ENCODE measurements at places on chromosomes 13 and 19.

GRCh38 chr13:46137627-46138317 lies 32.9 kb upstream of the CPB2 start:
- DNase-seq, result no peak

DNA sequence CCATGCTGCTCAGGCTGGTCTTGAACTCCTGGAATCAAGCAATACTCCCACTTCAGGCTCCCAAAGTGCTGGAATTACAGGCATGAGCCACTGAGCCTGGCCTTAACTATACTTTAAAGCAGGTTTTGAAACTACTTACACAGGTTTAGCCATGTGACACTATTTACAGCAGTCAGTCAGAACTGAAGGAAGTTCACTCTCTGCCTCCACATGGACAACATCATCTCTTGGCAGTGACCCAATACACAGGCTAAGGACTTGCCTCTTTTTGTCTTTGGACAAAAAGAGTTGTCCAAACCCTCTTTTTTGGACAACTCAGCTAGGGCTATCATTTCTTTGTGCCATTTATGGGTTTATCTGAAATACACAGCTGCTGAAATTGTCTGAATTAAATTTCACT lies 89.0 kb upstream of the CLDN10 start:
- no peak for DNase-seq

DNA sequence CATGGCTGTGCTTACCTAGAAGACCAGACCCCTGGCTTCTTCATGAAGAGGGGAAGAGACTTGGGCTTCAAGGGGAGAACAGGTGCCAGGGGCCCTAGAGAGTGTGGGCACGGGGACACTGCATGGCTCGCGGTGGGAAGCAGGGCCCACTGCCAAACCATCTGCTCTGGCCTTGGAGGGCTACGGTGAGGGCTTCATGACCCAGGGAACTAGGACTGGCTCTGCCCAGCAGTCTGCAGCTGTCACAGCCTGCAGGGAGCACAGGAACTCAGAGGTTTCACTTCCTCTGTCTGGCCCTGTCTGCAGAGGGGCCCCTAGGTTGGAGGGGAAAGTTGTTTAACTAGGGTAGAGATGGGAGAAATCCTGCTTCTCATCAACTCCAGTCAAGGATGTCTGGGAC lies 4.3 kb downstream of the ERCC1 start:
- DNase-seq, result no peak

DNA sequence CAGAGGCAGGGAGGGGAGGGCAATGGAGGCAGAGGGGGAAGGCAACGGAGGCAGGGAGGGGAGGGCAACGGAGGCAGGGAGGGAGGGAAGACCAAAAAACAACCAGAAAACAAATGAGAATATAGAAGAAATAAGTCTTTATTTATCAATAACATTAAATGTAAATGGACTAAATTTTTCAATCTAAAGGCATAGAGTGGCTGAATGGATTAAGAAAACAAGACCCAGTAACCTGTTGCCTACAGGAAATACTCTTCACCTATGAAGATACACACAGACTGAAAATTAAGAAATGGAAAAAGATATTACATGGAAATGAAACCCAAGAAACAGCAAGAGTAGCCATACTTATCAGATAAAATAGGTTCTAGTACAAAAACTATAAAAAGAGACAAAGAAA lies 536.3 kb downstream of the TBC1D4 start:
- DNase-seq, result no peak

DNA sequence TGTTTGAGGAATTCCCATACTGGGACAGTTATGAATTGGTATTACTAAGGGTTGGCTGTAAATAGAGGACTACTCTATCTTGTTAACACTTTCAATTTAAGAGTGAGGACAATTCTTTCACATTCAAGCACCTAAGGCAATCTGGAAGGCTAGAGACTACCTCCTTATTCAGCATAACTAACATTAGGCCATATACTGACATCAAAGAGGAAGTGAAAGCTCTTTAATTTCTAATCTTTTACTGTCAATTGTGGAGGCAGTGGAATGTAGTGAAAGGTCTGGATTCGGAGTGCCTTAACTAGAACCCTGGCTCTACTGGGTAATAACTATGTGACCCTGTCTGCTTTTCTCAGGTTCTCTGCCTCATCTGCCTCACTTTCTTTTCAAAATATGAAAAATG lies 134.0 kb downstream of the UFM1 start:
- DNase-seq, result no peak

DNA sequence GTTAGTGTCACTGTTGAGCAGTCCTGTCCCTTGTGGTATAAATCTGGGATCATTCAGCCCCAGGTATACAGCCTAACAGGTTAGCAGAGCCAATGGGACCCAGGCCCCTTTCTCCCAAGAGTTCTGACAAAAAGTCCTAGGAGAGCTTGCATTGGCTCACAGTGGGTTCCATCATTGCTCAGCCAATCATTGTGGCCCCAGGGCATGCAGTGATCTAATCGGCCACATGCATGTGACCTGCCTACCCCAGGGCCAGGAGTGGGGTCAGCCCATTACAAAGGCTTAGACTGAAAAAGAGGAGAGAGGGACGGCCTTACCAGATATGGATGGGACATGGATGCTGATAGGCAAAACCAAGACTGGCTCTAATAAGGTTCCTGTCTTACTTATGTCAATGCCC lies 41.1 kb downstream of the SPTBN4 start:
- DNase-seq, result no peak

DNA sequence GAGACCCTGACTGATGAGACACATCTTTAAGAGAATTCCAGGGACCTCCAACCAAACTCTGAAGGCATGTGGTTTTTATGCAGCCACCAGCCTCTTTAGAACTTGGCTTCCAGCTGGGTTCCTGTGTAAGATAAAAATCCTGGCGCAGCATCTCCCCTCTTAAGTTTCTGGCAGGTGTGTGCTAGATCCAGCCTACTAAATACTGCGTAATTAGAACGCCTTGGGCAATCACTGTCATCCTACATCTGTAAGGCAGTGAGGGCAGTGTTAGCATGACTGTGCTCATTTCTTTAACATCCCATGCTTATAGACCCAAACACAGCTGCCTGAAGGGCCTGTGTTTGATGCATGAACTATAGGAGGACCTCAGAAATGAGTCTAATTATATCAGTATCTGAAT lies 173.5 kb upstream of the OBI1 start:
- no peak for DNase-seq

- DNase-seq, result no peak
Observed at GRCh38 chr19:49135686-49136085, 16.3 kb downstream of the PPFIA3 start.

DNA sequence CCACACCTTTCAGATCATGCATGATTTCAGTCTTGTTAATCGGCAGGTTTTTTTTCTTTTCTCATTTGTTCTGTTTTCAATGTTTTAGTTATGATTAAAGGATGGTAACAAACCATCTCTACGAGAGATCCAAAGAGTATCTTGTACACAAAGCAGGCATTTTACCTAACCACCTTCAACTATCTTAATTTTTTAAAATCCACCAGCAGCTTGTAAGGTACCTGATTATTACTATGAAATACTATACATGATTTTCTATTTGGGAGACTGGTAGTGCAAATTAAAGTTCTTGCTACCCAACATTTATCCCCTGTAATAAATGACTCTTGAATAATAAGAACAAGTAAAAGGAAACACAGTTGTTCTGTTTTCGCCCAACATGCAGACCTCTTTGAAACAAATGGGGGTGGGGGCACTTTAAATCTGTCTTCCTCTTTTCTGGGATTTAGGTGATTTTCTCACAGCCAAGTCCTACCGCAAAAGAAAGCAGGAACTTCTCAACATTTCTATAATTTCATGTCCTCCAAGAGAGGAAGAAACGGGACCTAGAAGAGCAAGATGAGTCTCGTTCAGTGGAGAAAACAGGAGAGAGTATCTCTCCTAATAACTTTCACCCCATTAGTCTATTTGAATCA lies 3.6 kb downstream of the POU4F1 start:
- no peak for DNase-seq
